ENCODE measurements at places on chromosomes 2 and 18.

- no peak for DNase-seq
Observed at GRCh38 chr18:68940039-68940438, 142.2 kb downstream of the CCDC102B start.

- no peak for DNase-seq
Observed at GRCh38 chr2:21890041-21890440, 766.3 kb downstream of the TDRD15 start.

DNA sequence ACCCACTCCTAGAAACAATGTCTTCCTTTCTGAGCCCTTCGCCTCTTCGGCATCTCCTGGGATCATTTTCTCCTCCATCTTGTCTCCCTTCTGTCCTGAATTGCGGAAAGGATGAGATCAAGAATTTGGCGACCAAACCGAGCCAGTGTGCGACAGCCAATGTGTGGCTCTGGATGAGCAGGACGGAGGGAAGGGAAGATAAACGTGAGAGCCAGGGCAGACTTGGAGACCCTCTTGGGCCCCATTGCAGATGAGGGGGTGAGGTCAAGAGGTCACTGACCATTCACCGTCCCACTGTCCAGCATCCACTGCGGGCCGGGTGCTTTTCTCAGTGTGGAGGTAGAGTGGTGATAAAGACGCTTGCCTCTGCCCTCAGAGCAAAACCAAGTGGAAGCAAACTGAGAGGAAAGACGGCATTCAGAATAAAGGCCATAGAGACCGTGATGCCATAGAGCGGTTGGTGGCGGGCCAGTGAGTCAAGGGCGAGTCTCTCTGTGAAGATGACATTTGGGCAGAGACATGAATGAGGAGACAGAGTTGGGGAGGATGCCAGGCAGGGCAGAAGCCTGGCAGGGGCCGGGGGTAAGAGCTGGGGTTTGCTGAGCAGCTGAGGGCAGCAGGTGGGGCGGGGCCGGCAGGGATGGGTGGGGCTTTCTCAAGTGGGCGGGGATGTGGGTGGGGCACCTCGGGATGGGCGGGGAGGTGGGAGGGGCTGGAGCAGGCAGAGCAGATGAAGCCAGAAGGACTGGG is 55.6 kb downstream of the ACAA2 start:
- DNase-seq, result no peak

DNA sequence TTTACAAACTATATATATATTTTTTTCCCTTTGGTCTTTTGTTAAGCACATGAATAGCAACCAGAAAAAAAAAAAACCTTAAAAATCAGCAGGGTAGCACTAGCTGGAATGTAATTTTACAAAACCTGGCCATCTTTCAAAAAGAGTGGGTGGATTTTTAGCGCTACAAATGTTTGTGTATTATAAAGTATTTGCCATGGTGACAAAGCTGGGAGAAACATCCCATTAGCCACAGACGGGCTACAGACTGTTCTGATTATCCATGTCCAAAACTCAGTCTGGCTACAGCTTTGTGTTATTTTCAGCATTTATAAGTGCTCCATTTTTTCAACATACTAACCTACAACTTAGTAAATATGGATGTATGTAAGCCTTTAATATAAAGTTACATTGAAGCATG is 249.5 kb upstream of the TANK start:
- no peak for DNase-seq

- DNase-seq, result no peak
Observed at GRCh38 chr2:75284345-75284744, 85.0 kb upstream of the TACR1 start.

GRCh38 chr2:217166241-217166850 is 306.5 kb upstream of the TNP1 start:
- no peak for DNase-seq

GRCh38 chr2:206603243-206603642 is 39.0 kb upstream of the FAM237A start:
- DNase-seq, result no peak

DNA sequence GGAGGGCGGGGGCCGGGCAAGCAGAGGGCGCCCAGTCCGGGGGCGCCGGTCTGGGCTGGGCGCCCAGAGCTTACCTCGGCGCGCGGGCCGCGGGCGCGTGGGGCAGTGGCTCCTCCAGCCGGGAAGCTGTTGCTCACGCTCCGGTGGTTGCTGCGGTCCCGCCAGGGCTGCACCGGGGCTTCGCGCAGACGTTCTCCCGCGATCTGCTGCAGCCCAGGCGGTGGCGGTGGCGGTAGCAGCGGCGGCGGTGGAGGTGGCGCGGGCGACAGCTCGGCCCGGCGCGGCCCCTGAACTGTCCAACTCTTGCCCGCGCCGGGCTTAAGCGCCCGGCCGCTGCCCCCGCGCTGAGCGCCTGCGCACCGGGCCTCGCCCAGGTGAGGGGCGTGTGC is 391 bp downstream of the ZNF385B start:
- no peak for DNase-seq

GRCh38 chr2:10659898-10660568 is 29.7 kb downstream of the NOL10 start:
- peak; percentile 7 for DNase-seq

GRCh38 chr18:24991141-24992060 is 360.6 kb downstream of the ZNF521 start:
- no peak for DNase-seq

GRCh38 chr2:140177086-140177485 is 1396.9 kb upstream of the NXPH2 start:
- DNase-seq, result no peak

DNA sequence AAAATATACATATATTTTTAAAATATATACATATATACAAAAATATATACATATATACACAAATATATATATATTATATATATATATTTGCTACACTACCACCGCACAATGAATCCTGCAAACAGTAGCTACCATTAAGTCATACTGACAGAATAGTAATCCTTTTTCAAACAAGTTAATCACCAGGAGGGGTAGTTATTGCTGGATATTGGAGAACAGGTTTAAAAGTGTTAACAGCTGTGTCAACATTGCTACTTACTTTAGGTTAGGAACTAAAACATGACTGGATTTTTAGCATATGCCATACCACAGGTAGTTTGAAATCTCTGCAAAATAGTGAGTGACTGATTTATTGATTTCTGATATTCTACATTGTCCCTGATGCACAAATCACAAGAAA is 529.1 kb upstream of the CDH7 start:
- DNase-seq, result no peak

DNA sequence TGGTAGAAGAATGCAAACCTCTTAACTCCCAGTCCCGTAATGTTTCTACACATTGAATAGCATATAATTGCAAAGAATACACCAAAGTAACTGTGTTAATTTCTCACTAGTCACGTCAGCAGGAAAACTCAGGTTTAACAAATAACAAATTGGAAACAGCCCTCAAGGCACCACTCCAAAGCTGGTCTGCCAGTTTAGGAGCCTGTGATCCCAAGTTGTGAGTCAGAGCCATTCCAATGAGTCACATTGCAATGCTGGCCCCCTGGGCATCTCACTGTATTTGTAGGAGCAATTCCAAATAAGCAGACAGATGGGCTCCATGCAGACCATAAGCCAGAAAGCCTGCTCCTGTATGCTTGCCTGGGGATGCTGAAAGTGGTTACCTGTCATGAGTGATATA is 143.2 kb upstream of the SETBP1 start:
- no peak for DNase-seq

DNA sequence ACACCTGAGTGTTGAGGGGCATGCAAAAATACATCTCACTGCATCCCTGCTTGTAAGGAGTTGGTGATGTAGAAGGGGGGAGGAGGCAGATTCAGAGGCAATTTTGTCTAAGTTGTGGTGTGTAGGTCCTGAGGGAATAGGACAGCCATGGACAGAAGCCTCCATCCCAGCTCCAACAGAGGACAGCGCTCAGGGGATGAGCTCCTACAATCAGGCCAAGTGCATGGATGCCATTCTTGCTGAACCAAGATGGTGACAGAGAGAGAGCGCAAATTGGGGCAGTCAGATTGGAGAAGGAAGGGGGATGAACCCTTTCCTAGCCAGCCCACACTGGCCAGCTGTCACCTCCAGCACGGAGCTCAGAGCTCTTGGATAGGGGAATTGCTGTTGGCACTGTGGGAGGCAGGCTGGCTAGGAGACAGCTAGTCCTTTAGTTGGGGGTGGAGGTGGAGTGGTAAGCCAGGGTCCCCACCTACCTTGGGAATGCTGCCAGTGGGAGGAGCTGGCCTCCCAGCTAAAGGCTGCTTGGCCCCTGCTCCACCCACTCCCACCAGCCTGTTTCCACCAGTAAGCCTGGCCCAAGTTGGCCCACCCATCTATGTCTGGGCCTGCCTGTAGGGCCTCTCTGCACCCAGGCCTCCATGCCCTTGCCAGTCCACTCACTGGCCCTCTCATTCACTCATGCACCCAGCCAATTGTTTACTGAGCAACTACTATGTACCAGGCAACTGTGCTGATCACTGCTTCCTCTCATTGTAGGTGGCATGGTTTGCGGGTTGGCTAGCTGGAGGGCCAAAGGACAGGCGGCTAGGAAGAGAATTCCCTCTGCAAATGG is 2.5 kb upstream of the PER2 start:
- no peak for DNase-seq

DNA sequence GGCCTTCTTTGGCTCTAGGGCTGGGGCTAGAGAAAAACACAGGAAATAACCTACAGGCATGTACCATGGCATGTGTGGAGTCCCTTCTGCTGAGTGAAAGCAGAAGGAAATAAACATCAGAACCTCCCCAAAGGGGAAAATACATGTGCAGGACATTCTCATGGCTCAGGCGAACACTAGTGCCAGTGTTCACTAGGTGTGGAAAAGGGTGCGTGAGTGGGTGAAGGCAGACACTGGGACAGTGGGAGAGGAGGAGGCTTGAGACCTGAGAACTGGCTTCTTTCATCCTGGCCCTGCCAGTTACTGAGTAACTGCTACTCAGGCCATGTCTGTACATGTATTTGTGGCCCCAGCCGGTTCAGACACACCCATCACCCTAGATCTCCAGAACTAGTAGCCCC is 268.2 kb downstream of the PRKCE start:
- no peak for DNase-seq

- no peak for DNase-seq
Observed at GRCh38 chr2:53098696-53099078, 668.9 kb upstream of the CHAC2 start.

DNA sequence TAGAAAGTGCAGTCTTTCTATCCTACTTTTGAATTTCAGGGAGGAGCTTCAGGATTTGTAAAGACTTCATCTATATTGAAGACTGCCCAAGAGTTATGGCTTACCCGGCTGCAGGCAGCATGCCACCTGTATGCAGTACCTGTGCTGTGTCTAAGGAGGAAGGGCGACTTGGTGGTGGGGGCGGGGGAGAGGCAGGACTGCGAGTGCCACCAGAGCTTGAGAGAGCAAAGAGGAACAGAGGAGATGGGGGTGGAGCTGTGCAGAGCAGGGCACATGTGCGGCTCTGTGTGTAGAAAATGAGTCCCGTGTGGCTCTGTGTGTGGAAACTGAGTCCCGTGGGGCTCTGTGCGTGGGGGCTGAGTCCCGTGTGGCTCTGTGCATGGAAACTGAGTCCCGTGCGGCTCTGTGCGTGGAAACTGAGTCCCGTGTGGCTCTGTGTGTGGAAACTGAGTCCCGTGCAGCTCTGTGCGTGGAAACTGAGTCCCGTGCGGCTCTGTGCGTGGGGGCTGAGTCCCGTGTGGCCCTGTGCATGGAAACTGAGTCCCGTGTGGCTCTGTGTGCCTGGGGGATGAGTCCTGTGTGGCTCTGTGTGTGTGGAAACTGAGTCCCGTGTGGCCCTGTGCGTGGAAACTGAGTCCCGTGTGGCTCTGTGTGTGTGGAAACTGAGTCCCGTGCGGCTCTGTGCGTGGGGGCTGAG is 43.2 kb downstream of the LDLRAD4 start:
- DNase-seq, result no peak

- no peak for DNase-seq
Observed at GRCh38 chr2:204706939-204707338, 161.7 kb downstream of the PARD3B start.

DNA sequence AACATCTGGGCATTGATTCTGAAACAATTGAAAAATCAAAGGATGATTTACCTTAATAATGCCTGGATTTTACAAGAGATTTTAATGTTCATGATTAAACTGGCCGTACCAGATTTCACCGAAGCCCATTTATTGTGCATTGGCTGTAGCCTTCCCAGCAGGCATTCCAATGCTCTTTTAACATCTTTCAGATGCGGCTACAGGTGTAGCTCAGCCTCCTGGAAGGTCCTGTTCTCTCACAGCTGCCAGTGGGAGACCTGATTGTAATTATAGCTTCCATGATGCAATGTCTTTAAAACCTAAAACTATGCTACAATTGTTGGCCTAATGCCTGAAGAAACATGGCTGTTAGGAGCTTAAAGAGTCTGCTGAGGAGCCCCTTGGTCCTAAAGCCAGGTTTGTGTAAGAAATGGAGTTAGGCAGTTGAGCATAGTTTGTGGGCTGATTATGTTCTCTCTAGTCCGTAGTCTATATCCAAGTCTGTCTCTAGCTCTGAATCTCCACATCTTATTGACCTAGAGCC is 147.4 kb downstream of the CERS6 start:
- no peak for DNase-seq

DNA sequence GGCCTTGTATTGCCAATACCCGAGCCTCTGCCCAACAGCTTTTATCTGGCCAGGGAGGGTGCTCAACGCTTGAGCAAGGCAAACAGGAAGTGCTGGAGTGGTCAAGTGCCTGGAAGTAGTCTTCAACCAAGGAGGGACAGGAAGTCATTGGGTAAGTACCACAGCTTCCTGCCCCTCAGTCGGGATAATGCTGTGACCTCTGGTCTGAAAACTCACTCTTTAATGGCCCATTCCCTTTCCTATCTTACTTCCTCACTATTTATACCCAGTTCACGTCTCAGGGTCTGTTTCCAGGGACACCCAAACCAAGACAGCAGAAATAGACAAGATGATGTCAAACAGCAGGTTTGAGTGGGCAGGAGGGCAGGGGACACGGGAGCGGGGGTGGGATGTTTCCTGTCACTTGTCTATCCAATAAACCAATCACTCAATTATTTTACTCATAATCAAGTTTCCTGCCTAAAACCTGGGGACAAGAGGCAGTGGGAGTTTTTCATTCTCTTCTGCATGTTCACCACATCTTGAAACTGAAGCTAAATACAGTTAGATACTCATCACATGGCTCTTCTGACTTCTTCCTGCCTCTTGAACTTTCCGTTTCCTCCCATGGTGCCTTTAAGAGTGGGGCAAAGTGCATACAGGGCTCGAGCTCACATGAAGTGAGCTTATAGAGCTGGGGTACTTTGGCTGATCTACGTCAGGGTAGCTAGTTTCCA is 68.9 kb upstream of the CAB39 start:
- no peak for DNase-seq

- no peak for DNase-seq
Observed at GRCh38 chr2:217307023-217307422, 447.2 kb upstream of the TNP1 start.
